ENCODE measurements at places on chromosomes 16 and 17.

DNA sequence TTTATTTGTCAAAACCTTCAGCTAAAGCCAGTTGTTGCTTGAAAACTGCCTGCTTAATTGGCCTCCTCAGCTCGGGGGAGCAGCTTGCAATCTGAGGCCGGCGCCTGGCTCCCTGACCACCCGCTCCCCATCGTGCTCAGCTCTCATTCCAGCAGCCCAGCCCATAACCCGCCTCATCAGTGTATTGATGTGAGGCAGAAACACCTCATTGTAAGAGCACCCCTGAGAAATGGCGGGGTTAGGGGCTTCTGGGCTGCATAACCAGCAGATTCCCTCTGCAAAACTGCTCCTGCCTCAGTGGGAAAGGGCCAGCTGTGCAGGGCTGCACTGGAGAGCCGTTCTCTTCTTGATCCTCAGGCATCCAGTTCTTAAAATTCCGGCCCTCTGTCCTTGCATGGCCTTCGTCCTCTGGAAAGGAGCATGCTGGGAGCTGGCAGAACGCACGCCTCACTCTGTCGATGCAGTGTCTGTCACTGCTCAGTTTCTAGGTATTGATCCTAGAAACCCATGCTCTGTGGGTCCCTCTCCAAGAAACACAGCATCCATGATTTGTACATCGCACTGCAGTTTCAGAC, 113.8 kb upstream of the CHMP6 start:
- no peak for DNase-seq

- no peak for DNase-seq
These were observed 40.6 kb downstream of the GOSR1 start for GRCh38 chr17:30517786-30518185.

DNA sequence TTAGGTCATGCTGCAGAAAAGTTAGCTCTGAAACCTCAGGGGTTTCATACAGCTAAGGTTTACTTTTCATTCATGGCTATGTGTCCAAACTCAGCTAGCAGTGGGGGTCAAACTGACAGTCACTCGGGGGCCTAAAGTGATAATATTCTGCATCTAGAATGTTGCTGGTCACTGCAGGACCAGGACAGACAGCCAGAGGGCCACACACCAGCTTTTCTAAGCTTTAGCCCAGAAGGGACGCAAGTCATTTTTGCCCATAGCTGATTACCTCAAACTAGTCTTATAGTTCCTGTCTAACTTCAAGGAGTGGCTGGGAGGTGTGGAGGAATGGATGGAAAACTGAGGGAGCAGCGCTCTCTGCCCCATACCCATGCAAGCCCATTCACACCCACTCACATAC, 163.0 kb upstream of the NLRP1 start:
- DNase-seq: no peak

DNA sequence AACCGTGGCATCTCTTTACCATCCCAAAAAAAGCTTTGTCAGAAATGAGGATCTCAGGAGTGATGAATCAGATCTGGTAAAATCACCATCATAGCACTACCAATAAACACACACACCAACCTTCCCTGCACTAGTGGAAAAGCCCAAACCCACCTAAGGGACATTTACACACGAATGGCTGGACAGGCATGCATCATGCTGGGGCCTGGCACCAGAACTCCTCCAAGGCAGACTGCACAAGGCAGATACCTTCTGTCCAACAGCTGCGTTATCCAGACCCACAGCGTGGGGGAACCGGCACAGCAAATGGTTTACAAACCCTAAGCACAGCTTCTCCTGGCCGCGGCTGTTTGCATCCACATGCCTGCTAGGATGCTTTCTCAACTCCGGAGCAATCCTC, 2.8 kb downstream of the ASIC2 start:
- DNase-seq: no peak

- no peak for DNase-seq
These were observed 42.4 kb upstream of the MMP2 start for GRCh38 chr16:55436587-55436986.

DNA sequence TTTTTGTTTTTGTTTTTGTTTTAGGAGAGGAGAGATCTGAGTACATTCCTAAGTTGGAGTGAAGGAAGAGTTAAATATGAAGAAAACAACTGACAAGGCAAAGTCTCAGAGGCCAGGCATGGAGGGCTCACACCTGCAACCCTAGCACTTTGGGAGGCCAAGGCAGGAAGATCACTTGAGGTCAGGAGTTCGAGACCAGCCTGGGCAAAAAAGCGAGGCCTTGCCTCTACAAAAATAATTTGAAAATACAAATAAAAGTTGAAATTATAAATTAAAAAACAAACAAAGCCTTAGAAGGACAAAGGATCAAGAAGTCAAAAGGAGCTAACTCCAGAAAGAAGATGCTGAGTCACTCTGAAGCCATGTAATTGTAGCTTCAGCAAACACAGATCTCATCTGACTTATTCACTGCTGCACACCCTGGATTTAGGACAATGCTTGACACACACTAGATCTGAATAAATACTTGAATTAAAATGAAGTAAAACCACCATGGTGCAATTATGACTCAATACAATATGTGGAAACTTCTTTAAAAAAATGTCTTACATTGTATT, 9.1 kb downstream of the CEP20 start:
- DNase-seq: no peak

- no peak for DNase-seq
These were observed 12.6 kb upstream of the UQCRC2 start for GRCh38 chr16:21940570-21940969.

- DNase-seq: peak; percentile 94
These were observed 43.5 kb downstream of the ST3GAL2 start for GRCh38 chr16:70395345-70395901.

- no peak for DNase-seq
These were observed 26.9 kb upstream of the CDH11 start for GRCh38 chr16:65148804-65149203.

DNA sequence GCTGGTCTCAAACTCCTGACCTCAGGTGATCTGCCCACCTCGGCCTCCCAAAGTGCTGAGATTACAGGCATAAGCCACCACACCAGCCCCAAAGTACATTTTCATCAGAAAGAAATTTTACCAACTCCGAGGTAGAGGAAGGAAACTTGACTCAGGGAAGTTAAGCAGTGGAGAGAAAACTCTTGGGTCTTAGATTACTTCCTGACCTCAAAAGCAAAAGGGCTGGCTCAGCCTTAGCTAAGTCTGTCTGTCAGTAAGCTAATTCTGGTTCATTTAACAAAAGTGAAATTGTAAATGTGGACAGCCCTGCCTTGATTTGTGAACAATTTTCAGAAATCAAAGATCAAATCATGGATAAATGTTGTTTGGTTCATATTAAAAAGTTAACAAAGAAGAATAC, 30.6 kb downstream of the MAP2K6 start:
- DNase-seq: no peak

- peak; percentile 47 for DNase-seq
These were observed 1.9 kb upstream of the CPD start for GRCh38 chr17:30376621-30377452.

DNA sequence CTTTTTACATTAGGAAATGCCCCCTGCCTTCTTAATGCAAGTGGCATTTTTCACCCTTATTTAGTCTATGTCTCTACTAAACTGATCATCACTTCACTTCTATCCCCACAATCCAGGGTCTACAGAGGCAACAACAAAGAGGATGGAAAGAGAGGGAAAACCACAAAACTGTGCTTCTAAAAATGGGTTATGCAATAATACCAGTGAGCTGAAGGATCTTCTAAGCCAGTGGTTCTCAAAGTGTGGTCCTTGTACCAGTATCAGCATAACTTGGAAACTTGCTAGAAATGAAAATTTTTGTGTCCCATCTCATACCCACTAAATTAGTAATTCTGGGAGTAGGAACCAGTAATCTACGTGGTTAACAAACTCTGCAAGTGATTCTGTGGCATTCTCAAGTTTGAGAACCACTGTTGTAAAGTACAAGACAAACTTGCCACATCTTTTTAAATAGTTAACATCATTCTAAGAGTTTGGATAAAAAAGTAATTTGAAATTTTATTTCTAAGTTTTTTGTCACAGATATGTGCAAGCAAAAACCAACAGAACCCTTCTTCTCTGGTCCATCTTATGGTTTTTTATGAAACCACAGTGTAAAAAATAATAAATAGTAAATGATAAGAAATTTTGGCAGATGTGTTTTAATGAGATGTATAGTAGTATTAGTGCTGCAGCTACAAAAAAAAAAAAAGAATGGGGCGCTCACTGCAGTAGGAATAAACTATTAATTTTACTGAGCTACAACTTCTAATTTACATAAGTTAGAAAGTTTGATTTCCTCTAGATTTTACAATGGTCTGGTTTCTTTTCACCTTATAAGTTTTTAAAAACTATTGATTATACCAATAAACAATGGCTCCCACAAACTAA, 16.2 kb downstream of the CDC27 start:
- DNase-seq: no peak

- no peak for DNase-seq
These were observed 10.0 kb downstream of the SLC22A31 start for GRCh38 chr16:89190150-89190958.

GRCh38 chr17:10614536-10615155, 42.5 kb downstream of the MYH3 start:
- DNase-seq: peak; percentile 25

DNA sequence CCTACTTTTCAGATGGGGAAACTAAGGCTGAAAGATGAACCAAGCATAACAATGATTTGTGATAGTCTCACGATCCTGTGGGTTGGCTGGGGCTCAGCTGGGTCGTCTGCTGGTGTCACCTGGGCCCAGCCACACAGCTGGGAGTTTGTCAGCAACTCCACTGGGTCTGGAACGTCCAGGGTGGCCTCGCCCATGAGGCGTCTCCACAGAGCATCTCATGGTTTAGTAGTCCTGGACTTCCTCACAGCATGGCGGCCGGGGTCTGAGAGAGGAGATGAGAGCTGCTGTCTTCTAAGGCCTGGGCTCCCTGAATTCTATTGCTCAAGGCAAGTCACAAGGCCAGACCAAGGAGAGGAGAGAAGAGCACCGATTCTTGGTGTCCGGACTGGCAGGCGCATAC, 24.1 kb upstream of the WFDC1 start:
- no peak for DNase-seq

DNA sequence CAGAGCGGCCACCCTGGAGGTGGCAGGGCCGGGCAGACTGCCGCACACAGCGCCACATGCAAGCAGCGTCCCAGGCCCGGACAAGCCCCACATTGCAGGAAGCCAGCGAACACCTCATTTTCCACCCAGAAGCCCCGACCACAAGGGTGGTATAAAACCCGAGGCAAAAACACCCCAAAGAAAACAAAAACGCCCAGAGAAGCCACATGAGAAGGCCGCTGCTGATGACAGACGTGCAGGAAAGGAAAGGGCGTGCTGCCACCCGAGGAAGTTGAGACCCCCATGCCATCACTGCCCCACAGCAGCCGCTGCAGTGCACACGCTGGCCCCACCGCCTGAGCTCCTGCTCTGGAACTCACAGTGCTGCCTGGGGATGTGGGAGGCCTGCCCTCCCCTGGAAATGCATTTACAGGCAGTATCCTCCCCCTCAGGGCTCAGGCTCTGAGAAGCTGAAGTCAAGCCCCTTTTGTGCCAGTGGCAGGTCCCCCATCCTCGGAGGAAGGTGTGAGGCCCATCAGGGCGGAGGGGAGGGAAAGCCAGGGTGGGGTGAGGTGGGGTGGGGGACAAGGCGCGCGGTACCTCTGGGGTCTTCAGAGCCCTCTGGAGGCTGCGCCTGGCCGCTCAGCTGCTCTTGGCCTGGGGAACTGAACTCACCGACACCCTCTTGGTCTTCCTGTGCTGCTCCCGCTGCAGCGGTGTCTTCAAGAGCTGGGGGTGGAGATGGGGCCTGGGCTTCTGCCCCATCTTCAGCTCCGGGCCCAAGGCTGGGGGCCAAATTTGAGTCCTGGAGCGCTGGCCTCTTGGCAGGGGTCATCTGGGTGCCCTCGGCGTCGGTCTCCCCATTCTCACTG, 62.0 kb downstream of the IL21R start:
- no peak for DNase-seq

DNA sequence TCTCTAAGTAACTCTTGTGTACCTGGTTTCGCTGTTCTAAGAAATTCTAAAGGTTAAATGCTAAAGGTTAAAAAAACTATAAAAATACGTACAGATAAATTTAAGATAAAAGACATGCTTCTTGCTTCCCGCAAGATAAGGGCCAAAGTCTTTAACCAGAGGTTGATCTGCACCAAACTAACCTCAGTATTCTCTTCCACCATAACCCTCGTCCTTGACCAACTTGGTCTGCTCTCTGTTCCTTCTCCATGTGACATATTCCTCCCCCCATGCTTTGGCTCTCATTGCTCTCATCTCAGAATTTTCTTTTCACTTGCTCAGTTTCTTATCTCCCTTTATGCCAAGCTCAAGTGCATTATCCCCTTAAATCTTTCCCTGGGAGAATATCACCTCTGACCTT, 330.5 kb upstream of the ZFHX3 start:
- DNase-seq: no peak

GRCh38 chr16:77888871-77889270, 100.5 kb downstream of the VAT1L start:
- no peak for DNase-seq

GRCh38 chr16:1278477-1278876, 22.6 kb downstream of the TPSD1 start:
- no peak for DNase-seq

GRCh38 chr16:23061669-23062068, 87.6 kb downstream of the USP31 start:
- no peak for DNase-seq

DNA sequence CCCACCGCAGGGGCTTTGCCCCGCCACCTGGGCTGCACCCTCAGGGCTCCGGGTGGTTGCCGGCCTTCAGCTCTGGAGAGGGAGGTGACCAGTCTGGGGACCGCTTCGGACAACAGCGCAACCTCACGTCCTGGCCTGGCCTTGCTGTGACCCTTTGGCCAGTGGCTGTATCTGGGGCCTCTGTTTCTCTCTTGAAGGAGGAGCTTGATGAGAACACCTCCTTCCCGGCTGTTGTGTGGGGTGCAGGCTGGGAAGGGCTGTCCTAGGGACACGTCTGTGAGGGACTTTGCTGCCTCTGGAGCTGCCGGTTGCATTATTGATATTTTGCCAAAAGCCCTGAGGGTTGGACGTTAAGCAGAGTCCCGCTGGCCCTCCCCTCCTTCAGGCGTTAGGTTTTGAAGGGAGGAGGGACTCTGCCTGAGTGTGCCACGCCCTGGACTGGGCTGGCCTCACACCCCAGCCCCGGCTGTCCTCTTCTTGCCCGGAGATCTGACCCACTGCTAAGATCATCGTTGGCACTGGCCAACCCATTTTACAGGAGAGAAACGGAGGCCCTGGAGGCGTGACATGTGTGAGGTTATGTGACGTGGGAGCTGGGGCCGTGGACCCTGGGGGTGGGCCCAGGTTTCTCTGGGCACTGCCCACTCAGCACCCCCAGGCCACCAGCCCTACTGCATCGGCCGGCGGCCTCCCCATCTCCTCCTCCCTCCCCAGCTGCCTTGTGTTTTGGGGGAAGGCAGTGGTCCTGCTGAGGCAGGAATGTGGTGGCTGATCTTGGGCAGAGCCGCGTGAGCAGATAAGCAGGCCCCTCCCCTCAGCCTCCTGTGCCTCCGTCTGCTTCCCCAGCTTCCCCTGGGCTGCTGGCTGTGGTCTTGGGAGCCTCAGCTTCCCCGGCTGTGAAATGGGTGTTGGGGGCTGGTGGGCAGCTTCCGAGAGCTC, 8.5 kb downstream of the ZFPM1 start:
- DNase-seq: peak; percentile 98

- no peak for DNase-seq
These were observed 17.7 kb downstream of the SLC16A3 start for GRCh38 chr17:82246365-82247181.

- no peak for DNase-seq
These were observed 24.6 kb upstream of the GRIN2A start for GRCh38 chr16:10206865-10207264.
